ENCODE measurements at places on chromosomes 4 and X.

DNA sequence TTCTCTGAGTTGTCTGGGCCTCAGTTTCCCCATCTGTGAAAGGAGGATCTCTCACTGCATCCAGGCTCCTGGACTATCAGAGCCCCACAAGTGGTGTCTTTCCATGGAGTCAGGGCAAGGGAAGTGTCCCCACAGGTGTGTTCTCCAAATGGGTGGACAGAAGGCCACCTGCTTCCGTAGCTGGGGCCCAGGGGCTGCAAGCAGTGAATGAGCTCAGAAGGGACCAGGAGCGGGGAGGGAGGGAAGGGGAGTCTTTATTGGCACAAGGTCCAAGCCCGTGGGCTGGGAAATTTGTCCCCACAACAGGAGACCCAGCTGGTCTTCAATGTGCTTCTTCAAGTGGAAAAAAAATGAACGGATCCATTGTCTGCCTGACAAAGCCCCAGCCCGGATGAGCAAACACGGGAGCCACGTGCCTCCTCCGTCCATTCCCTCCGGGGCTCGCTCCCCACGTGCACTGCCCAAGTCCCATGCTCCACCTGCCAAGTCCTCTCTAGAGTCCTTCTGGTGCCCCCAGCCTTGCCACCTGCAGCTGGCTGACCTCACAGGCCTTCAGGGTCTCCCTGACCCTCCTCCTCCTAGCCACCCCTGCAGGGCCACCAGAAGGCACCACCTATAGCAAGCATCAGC is 72.0 kb downstream of the JAKMIP1 start:
- H3K4me1 ChIP-seq: no peaks in the 10 kb centered on the region
- no peak overlapping the region for H3K27ac ChIP-seq
- no peaks in the 10 kb centered on the region for H3K27me3 ChIP-seq
- no peaks in the 10 kb centered on the region for H3K36me3 ChIP-seq
- DNase-seq: no peak
- no peak overlapping the region for H3K4me3 ChIP-seq

- no peaks in the 10 kb centered on the region for H3K36me3 ChIP-seq
- no peak overlapping the region for H3K4me3 ChIP-seq
- peaks cover 11% of the 10 kb centered on the region for H3K4me1 ChIP-seq
These were observed 67.9 kb downstream of the GAB1 start for GRCh38 chr4:143404555-143404954.

DNA sequence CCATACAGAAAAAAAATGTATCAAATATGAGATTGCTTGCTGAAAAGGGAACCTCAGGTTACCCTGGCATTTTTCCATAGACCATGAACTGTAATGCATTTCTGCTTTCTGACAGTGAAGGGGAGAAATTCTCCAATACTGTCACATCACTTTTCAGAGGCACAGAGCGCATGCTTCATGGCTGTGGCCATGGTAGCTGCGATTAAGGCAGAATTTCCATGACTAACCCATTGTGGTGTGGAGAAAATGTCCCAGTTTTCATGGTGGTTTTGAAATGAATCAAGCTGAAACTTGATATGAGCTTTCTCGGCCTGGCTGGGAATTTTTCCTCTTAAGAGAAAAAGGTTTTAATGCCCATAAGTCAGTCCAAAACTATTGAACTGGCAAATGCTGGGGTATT is 39.5 kb upstream of the MAP3K15 start:
- H3K36me3 ChIP-seq: no peaks in the 10 kb centered on the region
- H3K27me3 ChIP-seq: no peaks in the 10 kb centered on the region
- peak; percentile 53 for DNase-seq
- H3K4me1 ChIP-seq: no peaks in the 10 kb centered on the region
- H3K4me3 ChIP-seq: no peak overlapping the region
- H3K27ac ChIP-seq: no peak overlapping the region

GRCh38 chr4:90648311-90648710 is 521.1 kb downstream of the CCSER1 start:
- no peaks in the 10 kb centered on the region for H3K4me1 ChIP-seq
- H3K27me3 ChIP-seq: no peaks in the 10 kb centered on the region
- H3K36me3 ChIP-seq: no peaks in the 10 kb centered on the region
- DNase-seq: no peak

GRCh38 chr4:74990276-74990875 is 57.5 kb downstream of the PARM1 start:
- DNase-seq: no peak
- no peaks in the 10 kb centered on the region for H3K36me3 ChIP-seq
- no peaks in the 10 kb centered on the region for H3K27me3 ChIP-seq
- no peak overlapping the region for H3K4me3 ChIP-seq
- no peaks in the 10 kb centered on the region for H3K4me1 ChIP-seq

DNA sequence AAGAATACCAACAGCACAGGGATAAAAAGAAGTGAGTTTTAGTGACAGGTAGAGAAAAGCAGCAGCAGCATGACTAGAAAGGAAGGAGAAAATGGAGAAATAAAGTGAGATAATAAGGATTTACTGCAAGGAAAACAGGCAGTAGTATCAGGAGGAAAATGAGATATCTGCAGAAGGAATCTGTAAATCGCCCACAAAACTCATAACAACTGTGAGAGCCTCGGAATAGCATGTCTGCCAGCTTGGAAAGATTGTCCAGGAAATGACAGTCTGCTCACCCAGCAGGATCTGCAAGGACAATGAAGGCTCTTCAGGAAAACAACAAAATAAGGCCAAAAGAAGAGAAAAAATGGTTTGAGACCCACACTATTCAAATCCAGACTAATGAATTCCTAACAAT is 47.4 kb downstream of the CXXC4 start:
- DNase-seq: peak; percentile 11
- H3K4me1 ChIP-seq: no peaks in the 10 kb centered on the region
- H3K4me3 ChIP-seq: no peak overlapping the region
- no peaks in the 10 kb centered on the region for H3K36me3 ChIP-seq

- H3K27me3 ChIP-seq: no peaks in the 10 kb centered on the region
- no peaks in the 10 kb centered on the region for H3K36me3 ChIP-seq
- H3K4me3 ChIP-seq: no peak overlapping the region
- H3K27ac ChIP-seq: no peak overlapping the region
These were observed 186.8 kb downstream of the NDST4 start for GRCh38 chr4:114926583-114926982.

DNA sequence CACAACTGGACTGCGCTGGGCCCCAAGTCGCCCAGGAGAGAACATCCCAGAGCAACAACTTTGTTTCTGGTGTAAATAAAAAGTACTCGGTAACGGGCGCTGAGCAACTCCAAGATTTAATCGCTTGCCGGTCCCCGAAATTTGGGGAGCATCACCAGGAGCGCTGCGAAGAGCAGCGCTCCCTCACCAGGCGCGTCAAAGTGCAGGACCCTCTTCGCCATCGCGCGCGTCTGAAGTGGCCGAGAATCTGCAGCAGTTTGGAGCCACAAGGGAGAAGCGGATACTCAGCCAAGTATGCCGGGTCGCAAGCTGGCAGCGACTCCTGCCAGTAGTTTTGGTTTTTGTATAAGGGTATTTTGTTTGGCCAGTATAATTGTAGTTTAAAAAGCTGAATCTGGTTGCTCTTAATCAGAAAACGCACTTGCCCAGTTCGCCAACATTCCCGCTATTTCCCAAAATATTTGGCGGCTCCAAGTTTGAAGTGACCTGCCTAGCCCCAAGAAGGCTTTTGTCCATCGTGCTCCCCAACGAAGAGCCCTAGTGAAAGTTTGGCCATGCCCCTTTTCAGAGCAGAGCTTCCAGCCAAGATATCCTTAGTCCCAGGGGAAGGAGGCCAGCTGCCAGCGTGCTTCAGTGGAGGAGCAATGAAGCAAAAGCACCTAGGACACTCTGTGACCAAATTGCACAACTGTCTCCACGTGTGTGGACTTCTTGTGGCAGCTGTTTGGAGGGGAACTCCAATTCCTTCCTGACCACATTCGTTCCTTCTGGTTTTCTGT is 557 bp upstream of the KDR start:
- H3K36me3 ChIP-seq: no peaks in the 10 kb centered on the region
- no peak overlapping the region for H3K27ac ChIP-seq
- H3K4me1 ChIP-seq: no peaks in the 10 kb centered on the region
- H3K4me3 ChIP-seq: peak overlapping the region; percentile 58
- peak; percentile 15 for DNase-seq

GRCh38 chr4:2472187-2472586 is 3.3 kb downstream of the RNF4 start:
- H3K36me3 ChIP-seq: peaks cover 9% of the 10 kb centered on the region
- no peaks in the 10 kb centered on the region for H3K4me1 ChIP-seq
- H3K4me3 ChIP-seq: no peak overlapping the region
- DNase-seq: peak; percentile 39
- no peak overlapping the region for H3K27ac ChIP-seq
- no peaks in the 10 kb centered on the region for H3K27me3 ChIP-seq

DNA sequence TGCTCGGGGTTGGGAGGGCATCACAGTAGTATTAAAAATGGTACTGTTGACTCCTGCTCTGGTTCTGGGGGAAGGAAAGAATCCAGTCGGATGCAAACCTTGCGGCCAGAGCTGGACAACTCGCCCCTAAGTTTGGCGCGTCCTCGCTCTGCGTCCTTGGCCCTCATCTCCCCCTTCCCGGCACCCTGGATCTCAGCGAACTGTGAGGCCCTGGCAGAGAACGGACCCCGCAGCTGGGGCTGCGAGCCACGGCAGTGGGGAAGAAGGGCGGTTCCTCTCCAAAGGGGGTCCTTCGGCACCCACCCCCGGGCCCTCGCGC is 14.0 kb downstream of the ARHGEF6 start:
- peak overlapping the region; percentile 39 for H3K27ac ChIP-seq
- H3K4me3 ChIP-seq: peak overlapping the region; percentile 33
- DNase-seq: no peak
- H3K4me1 ChIP-seq: peaks cover 2% of the 10 kb centered on the region
- H3K27me3 ChIP-seq: no peaks in the 10 kb centered on the region

DNA sequence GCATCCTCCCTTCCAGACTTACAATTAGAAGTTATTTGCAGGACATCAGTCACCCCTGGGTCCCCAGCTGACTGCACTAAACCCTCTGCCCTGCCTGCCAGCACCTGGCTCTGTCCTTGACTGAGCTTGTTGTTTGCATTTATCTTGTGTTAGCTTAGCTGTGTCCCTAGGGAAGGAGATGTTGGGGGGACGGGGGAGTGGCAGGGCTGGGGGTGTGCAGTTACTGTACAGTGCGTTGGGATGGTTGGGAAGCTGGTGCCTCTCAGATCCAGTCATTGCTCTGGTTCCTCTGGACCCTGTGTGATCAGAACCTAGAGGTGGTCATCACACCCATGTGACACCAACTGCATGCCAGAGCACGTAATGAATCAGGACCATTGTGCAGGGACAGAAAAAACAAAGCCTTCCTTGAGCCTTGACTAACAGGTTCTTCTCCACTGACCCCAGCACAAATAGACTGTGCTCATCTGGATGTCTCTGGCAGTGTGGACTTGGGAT is 32.7 kb upstream of the PROM1 start:
- H3K27me3 ChIP-seq: no peaks in the 10 kb centered on the region
- no peaks in the 10 kb centered on the region for H3K36me3 ChIP-seq
- no peak overlapping the region for H3K4me3 ChIP-seq
- no peaks in the 10 kb centered on the region for H3K4me1 ChIP-seq
- DNase-seq: no peak

GRCh38 chr4:146368209-146368608 is 153.5 kb downstream of the SLC10A7 start:
- no peak for DNase-seq
- no peak overlapping the region for H3K4me3 ChIP-seq
- H3K27me3 ChIP-seq: no peaks in the 10 kb centered on the region
